Stomach (tissue), 19 donors: ENCODE measurements at places on chromosomes 4 and X.

DNA sequence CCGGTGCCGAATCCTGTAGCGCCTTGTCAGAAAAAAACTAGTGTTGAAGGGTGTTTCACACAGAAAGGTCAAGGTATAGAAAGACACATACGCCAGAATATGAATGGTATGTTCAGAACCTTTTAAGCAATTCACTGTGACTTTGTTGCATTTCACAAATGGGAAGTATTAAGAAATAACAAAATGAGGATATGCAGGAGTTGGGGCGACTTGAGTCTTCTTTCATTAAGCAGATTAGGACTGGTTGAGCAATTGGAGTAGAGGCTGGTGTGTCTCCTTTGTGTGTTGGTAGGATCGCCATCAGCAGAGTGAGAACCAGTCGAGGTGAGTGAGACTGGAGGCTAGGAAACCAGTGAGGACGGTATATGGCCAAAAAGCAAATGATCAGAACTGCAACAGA, 1454.5 kb upstream of the TENM3 start:
- no peak for DNase-seq

DNA sequence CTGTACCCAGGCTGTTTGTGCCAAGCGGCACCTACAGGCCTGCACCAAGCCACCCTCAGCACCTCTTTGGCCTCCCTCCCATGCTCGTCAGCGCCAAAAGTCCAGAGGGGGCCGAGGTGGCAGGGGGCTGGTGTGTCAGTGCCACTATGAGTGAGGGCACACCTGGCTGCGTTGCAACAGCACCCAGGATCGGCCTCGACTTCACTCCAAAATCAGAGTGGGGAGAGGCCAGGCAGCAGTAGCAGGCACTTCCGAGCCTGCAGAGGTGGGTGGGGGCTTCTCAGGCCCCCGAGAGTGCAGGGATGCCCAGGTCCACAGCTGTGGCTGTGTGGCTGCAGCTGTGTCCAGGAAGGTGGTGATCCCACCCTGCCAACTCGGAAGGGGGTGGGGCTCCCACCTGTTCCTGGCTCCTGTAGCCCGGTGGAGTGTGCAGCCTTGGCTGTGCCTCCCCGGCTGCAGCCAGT, 58.5 kb downstream of the PPA2 start:
- no peak for DNase-seq

DNA sequence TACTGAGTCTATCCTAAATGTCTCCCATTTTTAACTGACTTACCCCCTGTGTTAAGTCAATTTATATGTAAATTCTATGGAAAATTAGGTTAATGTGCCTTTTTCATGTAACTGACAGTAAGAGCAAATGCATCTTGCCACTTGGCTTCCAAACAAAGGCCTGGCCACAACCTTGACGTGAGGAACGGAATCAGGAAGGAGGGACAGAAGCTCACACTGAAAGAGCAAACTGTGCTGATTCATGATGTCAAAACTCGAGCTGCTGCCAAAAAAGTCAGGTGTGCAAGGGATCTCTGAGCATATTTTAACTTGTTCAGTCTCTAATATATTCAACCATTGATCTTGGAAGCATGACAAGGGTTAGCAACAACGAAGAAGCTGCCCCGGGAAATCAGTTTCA, 35.8 kb downstream of the GPM6A start:
- DNase-seq: no peak

DNA sequence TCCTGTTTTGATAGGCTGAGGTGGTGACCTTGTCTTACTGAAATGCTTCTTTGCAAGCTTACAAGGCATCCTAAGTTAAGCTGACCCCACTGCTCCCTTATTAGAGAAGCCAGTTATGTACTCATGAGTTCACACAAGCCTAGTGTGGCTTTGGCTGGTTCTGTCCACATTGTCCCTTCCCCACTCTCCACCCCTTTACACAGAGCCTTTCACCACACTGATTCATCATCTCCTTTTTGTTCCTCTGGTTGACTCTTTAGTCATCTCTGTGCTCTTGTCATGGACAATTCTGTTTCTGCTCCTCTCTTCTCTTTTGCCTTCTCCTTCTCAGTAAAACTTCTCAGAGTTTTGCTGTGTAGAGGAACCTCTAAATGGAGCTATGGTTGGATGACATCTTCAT, 4.9 kb downstream of the CHRNA9 start:
- no peak for DNase-seq

GRCh38 chr4:87805971-87806370, 6.6 kb downstream of the IBSP start:
- no peak for DNase-seq

GRCh38 chr4:85030156-85030555, 63.7 kb upstream of the WDFY3 start:
- DNase-seq: no peak

DNA sequence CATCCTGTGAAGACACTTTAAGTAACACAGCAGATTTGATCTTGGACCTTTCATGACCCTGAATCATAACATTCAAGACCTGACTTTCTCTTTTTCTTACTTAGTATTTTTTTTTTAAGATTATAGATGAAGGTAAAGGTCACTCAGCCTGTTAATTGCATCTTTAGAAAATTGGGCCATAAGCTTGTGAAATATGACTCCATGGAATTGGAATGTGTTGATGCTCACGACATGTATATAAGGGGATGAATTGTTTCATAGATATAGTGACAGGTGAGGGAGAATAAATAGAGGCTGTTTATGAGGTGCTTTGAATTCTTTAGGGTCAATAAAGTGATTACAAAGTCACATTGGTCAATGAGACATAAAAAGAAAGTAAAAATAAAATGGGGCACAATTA, 27.7 kb upstream of the HS3ST1 start:
- DNase-seq: no peak

- DNase-seq: no peak
Observed at GRCh38 chr4:73709451-73710033, 30.8 kb upstream of the CXCL8 start.

DNA sequence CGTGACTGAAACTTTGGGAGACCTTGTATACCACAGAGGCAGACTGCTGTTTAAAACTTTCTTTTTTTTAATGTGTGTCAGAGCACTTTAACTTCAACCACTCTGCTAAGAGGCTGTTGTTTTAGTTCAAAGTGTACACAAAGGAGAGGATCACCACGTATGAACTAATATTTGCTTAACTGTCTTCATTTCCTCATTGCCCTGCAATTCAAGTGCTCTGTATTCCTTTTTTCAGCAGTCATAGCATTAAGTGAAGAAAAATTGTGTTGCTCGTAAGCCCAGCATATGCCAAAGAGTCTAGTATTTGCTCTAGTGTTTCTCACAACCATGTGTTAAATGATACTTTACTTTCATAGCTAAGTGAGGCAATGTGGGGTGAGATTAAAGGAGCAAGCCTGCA, 63.0 kb upstream of the HHIP start:
- peak; percentile 9 for DNase-seq

DNA sequence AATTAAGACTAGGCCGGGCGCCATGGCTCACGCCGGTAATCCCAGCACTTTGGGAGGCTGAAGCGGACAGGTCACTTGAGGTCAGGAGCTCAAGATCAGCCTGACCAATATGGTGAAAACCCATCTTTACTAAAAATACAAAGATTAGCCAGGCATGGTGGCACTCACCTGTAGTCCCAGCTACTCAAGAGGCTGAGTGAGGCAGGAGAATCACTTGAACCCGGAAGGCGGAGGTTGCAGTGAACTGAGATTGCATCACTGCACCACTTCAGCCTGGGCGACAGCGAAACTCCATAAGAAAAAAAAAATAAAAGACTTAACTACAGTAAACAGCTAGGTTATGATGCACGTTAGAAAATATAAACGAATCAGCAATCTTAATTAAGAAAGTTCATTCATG, 216.0 kb upstream of the TEX13C start:
- no peak for DNase-seq

GRCh38 chrX:103540145-103540544, 20.9 kb upstream of the RAB40A start:
- no peak for DNase-seq

- peak; percentile 36 for DNase-seq
Observed at GRCh38 chrX:48683411-48683982, at the start of gene WAS. Gene WAS, plus strand, starts transcription at chrX:48683799. Its CDS starts 55 bp downstream, at chrX:48683854.

- DNase-seq: no peak
Observed at GRCh38 chrX:124736553-124737270, 390.3 kb downstream of the SH2D1A start.

DNA sequence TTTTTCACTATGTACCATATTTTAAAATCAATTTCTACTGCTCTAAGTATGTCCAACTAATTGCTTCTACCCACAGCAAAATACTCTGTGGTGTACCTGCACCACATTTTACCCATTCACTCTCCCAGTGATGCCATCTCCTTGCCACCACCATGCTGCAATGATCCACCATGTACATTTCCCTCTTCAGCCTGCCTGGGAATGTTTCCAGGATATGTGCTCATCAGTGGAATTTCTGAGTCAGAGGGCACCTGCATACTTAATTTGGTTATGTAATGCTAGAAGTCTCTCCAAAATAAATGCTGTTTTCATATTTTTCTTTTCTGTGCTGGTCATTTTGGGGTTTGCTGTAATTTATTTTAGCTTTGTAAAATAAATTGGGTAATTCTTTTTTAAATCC, 33.2 kb upstream of the OCIAD2 start:
- peak; percentile 10 for DNase-seq

DNA sequence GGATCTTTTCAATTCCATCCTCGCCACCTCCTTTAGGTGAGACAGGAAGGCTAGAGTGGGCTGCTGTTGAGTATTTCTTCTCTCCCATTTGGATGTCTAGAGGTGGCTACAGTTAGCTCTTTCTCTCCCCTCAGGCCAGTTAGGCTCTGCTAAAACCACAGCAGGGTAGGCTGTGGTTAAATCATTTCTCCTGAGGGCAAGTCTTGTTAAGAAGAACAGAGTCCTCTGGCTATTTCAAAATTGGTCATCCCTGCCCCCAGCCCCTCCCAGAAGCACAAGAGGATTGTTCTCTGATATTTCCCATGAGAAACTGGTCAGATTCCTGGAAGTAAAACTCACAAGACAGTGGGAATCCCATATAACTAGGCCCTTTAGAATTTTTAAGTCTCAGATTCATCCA, 1359.5 kb downstream of the TECRL start:
- DNase-seq: no peak

GRCh38 chrX:121191779-121192178, 144.4 kb downstream of the GLUD2 start:
- DNase-seq: no peak

GRCh38 chrX:17732138-17732783, 5.0 kb upstream of the SCML1 start:
- no peak for DNase-seq

GRCh38 chrX:122783918-122784317, 400.2 kb upstream of the GRIA3 start:
- DNase-seq: no peak

DNA sequence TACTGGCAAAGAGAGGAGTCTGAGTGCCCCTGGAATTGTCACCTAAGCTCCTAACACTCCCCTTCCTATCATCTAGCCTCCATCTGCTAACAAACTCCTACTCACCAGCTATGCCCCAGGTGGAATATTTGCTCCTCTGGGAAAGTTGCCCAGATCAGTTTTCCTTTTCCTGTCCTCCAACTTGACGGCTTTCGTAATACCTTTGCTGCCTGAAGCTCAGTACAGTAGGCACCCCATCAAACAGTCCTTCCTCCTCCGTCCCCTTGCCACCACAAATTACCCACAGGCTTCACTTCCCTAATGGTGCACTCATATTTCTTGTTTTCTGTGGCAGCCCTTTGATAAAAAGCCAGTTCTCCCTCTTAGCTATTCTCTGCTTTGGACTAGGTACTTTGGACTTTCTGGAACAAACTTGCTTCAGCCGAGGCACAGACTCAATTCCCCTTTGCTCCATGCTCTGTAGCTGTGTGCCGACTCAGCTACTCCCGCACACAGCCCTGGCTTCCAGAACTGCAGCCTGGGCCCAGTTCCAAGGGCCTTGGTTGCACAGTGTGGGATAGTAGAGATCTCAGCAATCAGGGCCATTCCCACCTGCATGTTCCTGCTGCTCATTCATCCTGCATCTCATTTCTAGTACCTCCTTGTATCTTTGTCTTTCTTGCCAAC, 605.1 kb downstream of the BCOR start:
- DNase-seq: no peak

- no peak for DNase-seq
Observed at GRCh38 chr4:116005806-116006088, 892.3 kb upstream of the NDST4 start.

DNA sequence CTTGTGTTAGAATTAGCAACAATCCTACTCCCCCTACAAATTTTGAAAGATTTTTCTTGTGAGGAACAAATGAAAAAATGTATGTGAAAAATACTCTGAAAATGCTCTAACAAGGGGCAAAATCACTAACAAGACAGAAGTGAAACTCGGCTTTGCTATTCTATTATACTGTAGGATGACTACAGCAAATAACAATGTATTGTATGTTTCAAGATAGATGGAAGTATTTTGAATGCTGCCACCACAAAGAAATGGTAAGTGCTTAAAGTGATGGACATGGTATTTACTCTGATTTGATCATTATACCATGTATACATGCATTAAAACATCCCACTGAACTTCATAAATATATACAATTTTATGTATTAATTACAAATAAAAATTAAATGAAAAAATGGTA, 192.8 kb downstream of the SPOCK3 start:
- DNase-seq: no peak

DNA sequence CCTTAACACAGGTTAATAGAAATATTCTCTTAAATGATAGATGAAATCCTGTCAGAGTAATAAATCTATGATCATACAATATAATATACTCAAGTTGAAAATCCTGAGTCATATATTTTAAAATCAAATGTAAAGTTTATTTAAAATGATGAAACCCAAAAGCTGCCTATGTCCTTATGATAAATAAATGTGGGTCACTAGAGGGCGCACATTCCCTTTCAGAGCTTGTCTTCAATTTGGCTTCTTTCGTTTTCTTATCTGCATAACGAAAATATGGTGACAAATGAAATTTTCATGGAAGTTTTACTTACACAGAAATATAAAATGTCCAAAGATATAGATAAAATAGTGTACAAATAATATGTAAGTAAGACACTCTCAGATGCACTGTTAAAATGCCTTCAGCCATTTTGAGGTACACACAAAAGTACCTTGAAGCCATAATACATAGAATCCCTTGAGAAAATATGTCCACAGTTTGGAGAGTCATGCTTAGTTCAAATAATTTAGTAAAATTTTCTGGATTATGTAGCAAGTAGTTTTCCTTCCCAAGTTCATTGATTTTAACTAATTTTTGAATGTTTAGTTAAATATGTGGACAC, 680.4 kb downstream of the DMD start:
- no peak for DNase-seq

DNA sequence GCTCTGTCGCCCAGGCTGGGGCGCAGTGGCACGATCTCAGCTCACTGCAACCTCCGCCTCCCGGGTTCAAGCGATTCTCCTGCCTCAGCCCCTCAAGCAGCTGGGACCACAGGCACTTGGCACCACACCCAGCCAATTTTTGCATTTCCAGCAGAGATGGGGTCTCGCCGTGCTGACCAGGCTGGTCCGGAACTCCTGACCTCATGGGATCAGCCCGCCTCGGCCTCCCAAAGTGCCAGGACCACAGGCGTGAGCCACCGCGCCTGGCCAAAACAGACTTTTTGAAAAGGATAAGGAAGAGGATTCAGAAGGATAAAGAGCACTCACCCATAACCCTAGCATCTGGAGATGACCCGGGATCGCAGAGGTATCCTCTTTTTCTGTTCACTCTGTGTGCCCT, 224.5 kb upstream of the AGTR2 start:
- DNase-seq: no peak
